ENCODE measurements at places on chromosomes 5 and 9.
A peak's percentile ranks its signal among the peaks of the same experiment; 100 is the strongest.

GRCh38 chr5:154743812-154744211 is 11.4 kb upstream of the LARP1 start:
- DNase-seq: no peak

GRCh38 chr9:93960971-93961841 is 6.1 kb upstream of the BARX1 start:
- DNase-seq: no peak

GRCh38 chr5:84303315-84303714 is 81.4 kb downstream of the EDIL3 start:
- DNase-seq: no peak

- no peak for DNase-seq
Measured at GRCh38 chr5:50822761-50823160, 156.3 kb downstream of the PARP8 start.

DNA sequence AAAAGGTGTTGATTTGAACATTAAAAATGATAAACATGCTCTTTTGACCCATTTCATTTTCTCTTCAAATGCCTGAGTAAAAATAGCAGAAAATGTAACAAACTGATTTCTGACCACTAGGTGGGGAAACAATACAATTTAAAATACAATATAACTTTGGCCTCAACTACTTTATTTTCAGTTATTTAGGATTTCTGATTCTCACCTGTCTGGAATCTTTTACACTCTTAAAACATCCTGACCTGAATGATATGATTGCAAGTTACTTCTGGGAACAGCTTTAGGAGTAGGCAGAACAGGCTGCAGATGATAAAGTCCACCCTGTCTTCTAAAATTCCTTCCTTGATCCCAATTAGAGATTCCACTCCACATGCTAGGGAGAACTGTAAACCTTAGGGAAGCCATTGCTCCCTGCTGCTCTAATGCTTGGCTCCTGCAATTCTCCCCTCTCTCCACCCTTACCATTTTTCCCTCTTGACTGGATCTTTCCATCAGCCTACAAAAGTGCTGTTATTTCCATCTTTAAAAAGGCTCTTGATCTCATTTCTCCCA is 70.3 kb downstream of the FYB1 start:
- DNase-seq: no peak

DNA sequence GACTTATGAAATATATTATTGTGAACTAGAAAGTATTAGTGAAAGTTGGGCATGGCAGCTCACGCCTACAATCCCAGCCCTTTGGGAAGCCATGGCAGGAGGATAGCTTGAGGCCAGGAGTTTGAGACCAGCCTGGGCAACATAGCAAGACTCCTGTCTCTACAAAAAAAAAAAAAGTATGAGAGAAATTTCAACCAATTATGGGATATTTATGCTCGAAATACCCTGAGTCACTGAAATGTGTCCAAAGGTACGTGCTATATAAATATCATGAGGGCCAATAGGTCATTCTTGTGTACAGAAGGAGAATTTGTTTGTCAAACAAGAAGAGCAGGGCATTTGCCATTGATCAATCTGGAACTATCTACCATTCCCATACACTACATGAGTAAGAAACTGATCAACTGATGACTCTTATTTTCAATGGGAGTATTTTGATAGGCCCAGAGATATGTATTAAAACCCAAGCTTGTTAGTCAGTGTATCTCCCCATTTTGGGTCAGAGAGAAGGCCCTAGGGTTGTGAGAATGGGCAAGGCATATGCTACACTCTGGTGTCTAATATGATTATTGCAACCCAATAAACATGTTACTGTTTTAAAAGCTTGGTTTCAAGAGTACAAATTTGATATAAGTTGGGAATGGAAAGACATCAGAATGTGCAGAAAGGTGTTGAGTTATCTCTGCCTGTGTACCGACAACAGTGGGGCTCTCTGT is 21.7 kb upstream of the HOMER1 start:
- DNase-seq: no peak

GRCh38 chr5:140833993-140834392 is at the start of gene PCDHA7:
Gene PCDHA7, plus strand, starts transcription at chr5:140834269. Its CDS starts 115 bp downstream, at chr5:140834384.
- DNase-seq: no peak

- no peak for DNase-seq
Measured at GRCh38 chr9:118976160-118976559, 393.1 kb downstream of the BRINP1 start.

- no peak for DNase-seq
Measured at GRCh38 chr9:134966270-134966669, 48.6 kb upstream of the FCN1 start.

- no peak for DNase-seq
Measured at GRCh38 chr9:19456426-19456825, 47.6 kb downstream of the ACER2 start.

DNA sequence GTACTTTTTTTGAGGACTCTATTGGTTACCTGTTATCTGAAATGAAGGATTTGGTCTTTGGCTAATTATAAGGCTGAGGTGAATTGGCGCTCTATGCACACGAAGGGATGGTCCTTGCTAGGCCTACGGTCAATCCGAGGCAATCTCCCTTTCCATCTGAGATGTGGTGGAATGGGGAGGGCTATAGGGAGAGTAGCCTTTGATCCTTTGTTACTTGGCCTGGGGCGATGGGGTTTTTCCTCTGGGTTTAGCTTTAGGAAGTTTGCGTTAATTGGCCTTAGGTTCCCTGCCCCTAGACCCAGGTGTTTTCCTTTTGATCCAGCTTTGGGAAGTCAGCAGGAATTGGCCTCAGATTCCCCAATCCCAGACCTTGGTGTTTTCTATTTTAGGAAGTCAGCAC is 102.1 kb upstream of the C9orf72 start:
- no peak for DNase-seq

GRCh38 chr5:141910271-141910673 is 13.4 kb upstream of the DELE1 start:
- DNase-seq: no peak

DNA sequence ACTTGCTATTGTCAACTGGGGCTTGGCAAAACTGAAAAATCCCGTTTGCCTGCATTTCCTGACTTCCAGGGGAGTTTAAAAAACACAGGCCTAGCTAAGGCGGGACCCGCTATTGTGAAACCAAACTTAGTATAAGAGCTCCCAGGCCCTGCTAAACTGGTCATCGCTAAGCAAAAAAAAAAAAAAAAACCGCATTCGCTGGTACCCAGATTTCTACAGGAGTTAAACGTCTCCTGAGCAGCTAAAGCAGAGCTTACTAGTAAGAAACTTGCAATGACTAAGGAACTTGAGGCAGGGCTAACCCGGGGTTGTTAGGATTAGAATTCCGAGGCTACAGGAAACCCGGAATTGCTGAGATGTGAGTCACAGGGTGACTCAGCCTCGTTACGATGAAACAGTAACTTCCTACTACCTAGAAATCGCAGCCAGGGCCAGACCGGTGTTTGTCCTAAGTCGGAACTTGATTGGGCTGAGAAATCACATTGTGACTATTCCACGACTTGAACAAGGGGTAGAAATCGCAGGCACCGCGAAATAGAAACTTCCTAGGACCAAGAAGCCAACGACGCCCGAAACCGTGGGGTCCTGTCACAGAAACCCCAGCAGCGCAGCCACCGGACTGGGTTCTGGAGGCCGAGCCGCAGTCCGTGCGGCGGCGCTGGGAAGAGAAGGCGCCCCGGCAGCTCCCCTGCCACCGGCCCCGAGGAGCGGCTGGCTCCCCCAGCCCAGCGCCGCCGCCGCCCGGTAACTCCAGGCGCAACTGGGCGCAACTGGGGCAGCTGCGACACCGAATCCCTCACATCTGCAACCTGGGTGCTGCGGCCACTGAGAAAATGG is 89.4 kb downstream of the ANXA2R start:
- peak; percentile 100 for DNase-seq

GRCh38 chr5:177403792-177404640 is 3.6 kb upstream of the PFN3 start:
- no peak for DNase-seq

- no peak for DNase-seq
Measured at GRCh38 chr5:33330426-33330825, 110.3 kb upstream of the TARS1 start.

- DNase-seq: no peak
Measured at GRCh38 chr9:113624721-113625120, 161.2 kb downstream of the RGS3 start.

GRCh38 chr5:127976991-127977717 is 106.4 kb upstream of the SLC12A2 start:
- no peak for DNase-seq

DNA sequence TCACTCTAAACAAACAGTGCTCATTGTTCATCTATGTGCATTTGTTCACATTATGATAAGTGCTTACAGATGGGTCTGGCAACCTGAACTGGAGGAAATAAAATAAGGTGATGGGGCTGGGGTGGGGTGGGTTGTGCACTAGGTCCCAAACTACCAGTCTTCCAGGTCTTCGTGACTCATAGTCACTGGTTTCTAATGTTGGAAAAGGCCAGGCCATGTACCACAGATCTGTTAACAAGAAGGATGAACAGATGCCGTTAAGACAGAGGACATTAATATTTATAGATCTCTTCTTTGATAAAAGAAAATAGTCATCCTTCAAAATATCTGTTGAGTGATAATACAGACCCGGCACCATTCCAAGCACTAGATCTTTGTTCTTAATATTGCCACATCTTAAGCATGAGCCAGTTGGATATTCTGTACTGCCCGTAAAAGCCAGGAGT is 71.4 kb upstream of the STARD4 start:
- no peak for DNase-seq

GRCh38 chr5:103624035-103624480 is 61.5 kb upstream of the NUDT12 start:
- peak; percentile 83 for DNase-seq

DNA sequence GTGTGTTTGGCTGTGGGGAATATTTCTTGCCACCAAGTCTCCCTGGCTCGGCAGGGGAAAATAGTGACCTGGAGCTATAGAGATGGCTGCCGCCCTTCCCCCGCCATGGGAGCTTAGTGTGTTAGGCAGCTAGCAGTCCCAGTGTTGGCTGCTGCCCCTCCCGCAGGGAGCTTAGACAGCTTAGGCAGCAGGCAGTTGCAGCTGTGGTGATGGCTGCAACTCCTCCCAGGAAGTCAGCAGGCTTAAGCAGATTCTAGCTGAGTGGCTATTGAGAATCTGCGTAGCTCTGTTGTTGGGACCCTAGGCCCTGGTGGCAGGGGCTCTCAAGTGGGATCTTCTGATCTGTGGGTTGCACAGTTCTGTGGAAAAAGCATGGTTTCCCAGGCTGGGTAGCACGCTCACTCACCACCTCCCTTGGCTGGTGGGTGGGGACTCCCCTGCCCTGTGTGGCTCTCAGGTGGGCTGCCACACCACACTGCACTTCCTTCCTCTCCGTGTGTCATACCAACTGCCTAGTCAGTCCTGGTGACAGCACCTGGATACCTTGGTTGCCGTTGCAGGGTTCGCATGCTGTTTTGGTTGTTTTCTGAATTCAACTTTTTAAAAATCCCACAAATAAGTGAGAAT is 9.3 kb downstream of the OR1N2 start:
- DNase-seq: no peak

- no peak for DNase-seq
Measured at GRCh38 chr5:83162601-83163000, 85.3 kb downstream of the XRCC4 start.

- no peak for DNase-seq
Measured at GRCh38 chr5:116504593-116505166, 69.9 kb downstream of the SEMA6A start.

- DNase-seq: no peak
Measured at GRCh38 chr9:93697352-93698139, 121.2 kb downstream of the PHF2 start.

DNA sequence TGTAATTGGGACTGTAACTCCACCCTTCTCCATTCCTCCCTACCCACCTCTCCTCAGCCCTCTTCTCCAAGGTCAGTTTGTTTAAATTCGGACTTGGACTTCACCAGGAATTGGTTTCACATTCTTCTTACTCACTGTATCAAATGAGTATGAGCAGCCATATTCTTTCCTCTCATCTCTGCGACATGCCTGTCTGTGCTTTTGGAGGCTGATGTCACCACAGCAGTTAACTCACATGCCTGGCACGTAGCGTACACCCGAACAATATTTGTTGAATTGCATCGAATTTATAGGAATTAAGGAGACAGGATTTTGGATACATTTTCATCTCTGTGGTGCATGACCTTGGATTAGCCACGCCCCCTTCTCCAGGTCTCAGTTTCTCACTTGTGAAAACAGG is 291.1 kb downstream of the ASTN2 start:
- DNase-seq: no peak

GRCh38 chr5:84564321-84565075 is 179.8 kb upstream of the EDIL3 start:
- no peak for DNase-seq

- no peak for DNase-seq
Measured at GRCh38 chr5:80059354-80059980, 24.3 kb downstream of the THBS4 start.

DNA sequence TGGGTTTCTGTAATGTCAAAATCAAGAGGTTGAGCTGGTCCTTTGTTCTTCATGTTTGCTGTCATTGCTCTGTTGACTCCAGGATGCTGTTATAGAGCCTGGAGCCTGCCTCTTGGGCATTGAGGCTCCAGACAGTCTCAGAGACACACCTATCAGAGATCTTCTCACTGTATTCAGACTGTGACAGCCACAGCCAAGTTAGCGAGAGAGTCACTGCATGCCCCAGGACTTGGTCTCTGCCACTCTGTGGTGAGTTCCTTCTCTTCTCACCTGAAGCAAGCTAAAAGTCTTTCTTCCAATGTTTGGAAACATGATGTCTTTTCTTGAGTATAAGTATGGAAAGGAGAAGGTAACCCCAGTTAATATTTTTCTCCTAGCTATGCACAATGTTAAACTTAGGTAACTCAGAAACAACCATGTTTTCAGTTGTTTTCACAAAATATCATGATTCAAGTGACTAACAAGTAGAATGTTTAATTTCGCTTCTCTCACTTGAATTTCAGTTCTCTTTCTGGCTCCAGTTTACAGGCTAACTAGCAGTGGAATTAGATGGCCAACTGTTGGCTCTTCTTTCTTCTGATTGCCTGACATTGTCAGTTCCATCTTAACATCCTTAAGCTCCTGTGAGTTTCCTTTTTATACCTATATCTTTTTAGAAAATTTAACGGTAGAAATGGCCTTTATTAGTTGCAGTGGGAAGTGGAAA is 20.6 kb upstream of the ZFYVE16 start:
- DNase-seq: no peak
